ENCODE measurements at places on chromosomes 3 and 15. TPM values are rescaled to one million over a fixed set of nuclear protein-coding genes. Genes with fewer than 3 reads are reported as not detected.

SLC4A7 gene
- total RNA-seq, result 19.6 TPM

SLC35G2 gene
- total RNA-seq, result 1.3 TPM

TLNRD1 gene
- total RNA-seq, result 67.1 TPM

PLCH1 gene
- total RNA-seq, result 1.9 TPM

CPN2 gene
- total RNA-seq, result not detected

GRCh38 chr15:48029642-48030041 lies 91.1 kb upstream of the SLC24A5 start:
- no peak for DNase-seq

DNA sequence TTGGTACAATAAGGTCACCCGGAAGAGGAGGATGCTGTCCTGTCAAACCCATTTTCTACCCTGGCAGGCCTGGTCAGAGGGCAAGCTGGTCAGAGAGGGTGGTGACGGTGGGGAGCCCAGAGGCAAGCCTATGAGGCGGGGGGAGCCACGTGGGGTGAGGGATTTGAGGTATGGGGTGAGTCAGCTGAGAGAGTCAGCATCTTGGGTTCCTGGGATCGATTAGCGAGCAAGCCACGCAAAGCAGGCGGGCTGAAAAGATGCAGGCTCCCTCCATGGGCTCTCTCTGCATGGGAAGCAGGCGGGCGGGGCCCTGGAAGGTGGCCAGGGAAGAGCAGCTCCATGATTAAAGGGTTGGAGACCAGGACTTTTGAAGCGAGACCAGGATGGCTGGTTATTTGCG lies 48.1 kb downstream of the MAGEF1 start:
- DNase-seq, result no peak

DNA sequence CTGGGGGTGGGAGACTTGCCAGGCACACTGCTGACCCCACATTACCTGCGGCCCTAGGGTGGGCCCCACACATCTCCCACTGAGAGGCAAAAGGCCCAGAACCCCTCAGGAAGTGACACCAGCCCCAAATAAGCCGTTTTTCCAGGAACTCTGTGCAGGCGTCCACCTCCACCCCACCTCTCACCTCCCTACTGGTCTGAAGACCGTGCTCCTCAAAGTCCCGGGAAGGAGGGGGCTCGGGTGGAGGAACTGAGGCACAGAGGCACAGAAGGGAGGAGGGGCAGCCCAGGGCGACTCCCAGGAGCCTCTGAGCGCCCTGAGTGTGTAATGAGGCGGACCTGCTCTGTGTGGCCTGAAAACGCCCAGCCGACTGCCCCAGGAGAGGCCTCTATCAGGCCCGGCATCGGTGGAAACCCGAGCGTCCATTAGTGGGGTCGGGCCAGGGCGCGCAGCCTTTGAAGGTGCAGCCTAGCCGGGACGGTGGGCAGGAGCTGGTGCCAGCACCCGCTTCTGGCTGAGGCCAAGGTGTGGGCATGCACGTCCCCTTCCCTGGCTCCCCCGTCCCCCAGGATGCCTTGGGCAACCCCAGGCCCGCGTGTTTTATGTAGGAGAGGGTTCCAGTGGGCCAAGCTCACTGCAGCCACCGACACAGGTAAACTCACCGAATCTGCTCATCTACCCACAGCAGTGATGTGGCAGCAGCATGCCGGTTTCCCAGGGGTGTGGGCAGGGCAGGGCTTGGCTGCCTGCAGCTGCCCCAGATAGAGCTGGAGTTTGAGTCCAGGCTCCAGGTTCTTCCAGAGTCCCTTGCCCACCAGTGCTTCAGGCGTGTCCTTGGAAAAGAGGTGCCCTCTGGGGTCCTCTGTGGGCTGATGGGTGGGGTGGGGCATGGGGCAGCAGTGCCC lies 55.8 kb downstream of the DNAJB8 start:
- DNase-seq, result no peak

GRCh38 chr15:40927873-40928806 lies 1.0 kb upstream of the DLL4 start:
- no peak for DNase-seq

DNA sequence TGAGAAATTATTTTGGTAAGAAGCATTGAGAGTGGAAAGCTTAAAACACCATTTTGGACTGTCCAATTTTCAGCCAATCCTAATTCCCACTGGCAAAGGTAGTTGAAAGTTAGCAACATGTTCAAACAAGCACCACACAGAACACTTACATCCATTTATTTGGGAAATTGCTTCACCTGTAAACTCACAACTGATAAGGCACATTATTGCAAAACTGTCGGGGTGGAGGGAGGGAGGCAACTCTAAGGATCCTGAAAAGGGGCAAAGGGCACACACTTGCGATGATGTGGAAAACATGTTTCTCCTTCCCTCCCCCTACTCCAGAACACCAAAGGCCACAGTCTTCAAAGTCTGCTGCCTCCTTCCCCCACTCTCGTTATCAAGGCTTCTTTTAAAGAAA lies 9.4 kb downstream of the TMEM41A start:
- DNase-seq, result no peak

DNA sequence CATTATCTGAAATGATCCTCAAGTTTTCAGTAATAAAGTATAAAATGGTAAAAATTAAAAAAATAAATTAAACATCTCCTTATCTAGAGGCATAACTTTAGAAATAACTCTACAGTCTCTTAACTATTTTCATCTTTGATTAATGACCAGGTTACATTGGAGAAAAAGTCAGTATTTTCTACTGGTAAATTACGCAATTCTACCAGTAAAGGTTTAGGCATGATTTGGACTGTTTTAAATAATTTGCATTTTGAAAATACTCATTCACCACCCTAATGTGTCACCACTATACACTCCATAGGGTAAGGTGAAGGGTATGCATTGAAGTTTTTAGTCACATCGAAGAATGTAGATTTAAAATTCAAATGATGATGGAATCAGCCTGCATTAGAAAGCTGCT lies 45.9 kb upstream of the BCHE start:
- no peak for DNase-seq

DNA sequence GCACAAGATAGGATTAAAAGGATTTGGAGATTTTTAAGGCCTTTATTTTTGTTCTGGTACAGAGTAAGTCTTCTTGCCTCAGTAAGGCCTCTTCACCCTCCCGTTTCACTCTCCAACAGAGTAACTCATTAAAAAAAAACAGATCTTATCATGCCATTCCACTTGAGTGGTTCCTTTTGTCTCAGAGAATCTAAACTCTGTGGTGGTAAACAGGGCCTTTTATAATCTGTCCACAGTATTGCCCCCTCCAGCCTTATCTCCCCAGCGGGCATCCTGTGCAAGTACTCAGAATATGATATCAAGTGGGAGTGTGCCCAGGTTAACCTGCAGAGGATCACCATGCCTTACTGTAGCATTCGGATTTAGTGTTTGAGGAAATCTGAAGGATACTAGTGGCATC lies 20.3 kb upstream of the ATOSA start:
- DNase-seq, result no peak

GRCh38 chr15:90813796-90814190 lies 54.6 kb upstream of the FURIN start:
- DNase-seq, result peak; percentile 64

GRCh38 chr15:64905941-64906340 lies 5.8 kb upstream of the ANKDD1A start:
- DNase-seq, result no peak

DNA sequence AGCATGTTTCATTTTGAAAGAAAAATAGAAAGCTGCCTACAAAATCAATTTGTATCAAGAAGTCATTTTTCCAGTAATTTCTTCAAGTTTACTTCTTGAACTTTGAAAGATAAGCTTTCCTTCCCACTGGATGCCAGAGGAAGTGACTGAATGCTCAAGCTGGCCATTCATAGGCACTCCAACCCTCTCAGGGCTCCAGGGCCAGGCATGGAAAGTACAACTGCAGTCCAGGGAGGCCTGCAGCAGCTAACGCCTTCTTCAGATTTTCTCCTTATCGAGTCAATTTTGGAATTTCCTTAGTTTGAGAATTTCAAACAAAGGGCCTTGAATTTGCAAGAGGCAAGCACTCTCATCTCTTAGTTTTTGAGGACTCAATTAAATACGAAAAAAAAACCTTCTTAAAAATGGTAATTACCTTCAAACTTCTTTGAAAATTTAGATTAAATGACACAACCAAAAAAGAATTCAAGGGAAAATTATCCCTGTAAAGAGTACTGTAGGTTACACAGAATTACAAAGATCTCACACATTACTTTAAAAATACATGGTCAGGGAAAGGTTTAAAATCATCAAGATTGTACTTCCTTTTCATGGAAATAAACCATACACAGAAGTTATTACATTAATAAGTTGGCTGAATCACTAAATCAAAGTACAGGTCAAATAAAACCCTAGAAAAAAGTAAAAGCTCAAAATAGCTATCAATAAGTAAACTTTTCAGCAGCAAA lies 2.5 kb downstream of the UBP1 start:
- DNase-seq, result peak; percentile 39

- DNase-seq, result no peak
Observed at GRCh38 chr15:61421470-61421869, 192.4 kb upstream of the RORA start.

DNA sequence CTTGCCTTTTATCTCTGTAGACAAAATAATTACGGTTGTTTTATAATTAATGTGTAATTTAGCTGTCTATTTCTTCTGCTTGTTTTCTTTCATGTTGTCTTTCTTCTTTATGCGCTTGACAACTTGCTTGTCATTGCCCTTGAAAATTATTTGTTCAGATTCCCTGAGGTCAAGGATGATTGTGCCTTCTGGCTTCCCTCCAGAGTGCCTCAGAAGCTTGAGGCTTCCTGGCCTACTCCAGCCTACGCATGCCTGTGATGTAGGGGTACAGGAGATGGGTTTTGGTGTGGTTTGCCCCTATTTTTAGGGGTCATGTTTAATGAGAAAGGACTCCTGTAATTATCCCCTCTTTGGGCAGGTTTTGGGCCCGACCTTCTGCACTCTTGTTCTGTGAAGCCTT lies 231.5 kb downstream of the SV2B start:
- DNase-seq, result no peak

GRCh38 chr3:102025606-102026270 lies 176.4 kb downstream of the NFKBIZ start:
- DNase-seq, result no peak

DNA sequence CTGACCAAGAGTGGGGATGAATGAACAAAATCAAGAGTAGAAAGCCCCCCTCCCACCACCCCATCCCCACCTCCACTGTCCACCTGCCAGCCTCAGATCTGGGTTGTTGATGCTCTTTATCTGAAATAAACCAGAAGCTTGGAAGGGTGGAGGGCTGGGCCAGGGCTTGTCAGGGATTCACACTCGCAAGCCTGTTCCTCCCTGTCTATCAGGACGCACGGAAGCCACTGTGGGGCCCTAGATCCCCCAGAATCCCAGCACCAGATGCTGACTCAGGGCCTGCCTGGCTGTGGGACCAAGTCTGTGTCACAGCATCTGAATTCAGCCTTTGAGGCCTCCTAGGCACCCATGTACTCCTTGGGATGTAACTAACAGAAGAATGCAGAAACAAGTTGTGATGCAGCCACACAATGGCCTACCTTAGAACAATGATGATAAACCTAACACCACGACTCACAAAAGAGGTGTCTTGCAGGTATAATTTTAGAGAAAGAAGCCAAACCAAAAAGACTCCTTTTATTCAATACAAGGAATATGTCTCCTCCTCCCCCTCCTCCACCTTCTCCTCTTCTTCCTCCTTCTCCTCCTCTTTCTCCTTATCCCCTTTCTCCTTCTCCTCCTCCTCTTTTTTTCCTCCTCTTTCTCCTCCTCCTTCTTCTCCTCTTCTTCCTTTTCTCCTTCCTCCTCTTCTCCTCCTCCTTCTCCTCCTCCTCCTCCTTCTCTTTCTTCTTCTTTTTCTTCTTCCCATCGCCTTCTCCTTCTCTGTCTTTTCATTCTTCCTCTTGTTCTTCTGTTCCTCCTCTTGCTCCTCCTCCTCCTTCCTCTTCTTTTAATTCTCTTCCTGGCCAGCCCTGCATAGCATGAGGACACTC lies 234.7 kb downstream of the PLCL2 start:
- no peak for DNase-seq

DNA sequence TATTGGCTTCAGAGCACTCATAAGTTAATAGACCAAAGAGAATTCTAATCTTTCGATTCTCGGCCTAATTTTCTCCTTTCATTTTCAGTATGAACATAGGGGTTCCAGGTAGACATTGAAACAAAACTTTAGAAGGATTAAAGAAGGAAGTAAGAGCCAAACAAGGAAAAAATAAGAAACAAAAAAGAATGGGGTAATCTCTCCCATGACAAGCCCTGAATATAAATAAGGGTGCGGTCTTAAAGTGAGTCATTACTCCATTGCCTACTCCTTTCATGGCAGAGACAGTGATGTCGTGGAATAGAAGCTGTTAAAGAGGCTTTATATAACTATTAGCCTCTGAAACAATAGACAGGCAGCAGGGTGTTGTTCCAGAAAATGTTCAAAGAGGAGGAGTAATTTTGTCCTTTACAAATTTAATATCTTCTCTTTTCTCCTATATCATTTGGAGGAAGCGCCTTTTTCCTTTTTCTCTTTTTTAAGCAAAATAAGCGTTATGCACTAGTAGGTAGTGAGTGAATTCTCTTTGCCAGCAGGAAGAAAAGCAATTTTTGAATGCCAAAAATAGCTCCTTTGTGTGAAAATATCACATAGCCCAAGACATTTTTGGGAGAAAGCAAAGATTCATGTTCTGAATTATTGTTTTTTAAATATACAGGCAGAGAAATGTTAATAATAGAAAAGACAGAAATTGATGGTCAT lies 607.9 kb upstream of the KCNMB2 start:
- peak; percentile 19 for DNase-seq

GRCh38 chr3:53503195-53503594 lies 8.8 kb downstream of the CACNA1D start:
- DNase-seq, result no peak

- DNase-seq, result no peak
Observed at GRCh38 chr15:50778086-50778485, 12.6 kb upstream of the SPPL2A start.

- DNase-seq, result peak; percentile 56
Observed at GRCh38 chr3:197801891-197802778, 11.1 kb downstream of the LRCH3 start.

DNA sequence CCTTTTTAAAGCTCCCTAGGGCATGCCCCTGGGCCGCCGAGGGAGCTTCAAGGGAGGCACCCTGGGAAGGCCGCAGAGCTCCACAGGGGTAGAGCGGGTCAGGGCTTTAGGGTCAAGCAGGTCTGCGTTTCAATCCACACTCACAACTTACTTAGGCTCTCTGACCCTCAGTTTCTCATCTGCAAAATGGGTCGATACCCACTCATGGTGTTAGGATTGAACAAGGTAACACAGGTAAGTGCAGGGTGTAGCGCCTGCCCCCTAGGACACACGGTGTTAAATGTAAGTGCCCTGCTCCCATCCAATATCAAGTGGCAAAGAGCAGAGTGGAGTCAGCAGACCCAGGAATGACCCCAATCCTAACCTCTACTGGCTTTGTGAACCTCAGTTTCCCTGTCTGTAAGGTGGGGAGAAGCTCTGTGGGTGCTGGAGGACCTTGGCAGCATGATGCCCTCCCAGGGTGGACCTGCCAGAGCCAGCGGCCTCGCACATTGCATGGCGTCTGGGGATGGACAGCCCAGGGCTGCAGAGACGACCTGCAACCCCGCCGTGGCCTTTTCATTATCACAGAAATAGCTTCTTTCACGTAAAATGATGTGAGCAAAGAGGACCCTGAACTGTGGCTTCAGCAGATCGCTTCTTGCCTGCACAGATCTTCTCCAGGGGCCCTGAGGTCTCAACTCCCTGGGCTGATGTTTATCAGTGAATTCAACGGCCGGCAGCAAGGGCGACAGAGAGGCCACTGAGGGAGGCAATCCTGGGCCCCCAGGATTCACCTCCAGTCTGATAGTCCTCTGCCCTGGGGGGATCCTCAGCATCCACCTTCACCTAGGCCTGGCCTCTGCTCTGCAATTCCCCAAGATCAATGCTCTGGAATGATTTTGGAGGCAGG lies 138.5 kb downstream of the CHSY1 start:
- DNase-seq, result no peak

Data from HT-29 (cell line).